Activated T-cell treated with anti-CD3 and anti-CD28 coated beads for 1 hour (primary cell): ENCODE measurements at places on chromosomes 13 and 19.
A peak's percentile ranks its signal among the peaks of the same experiment; 100 is the strongest.

DNA sequence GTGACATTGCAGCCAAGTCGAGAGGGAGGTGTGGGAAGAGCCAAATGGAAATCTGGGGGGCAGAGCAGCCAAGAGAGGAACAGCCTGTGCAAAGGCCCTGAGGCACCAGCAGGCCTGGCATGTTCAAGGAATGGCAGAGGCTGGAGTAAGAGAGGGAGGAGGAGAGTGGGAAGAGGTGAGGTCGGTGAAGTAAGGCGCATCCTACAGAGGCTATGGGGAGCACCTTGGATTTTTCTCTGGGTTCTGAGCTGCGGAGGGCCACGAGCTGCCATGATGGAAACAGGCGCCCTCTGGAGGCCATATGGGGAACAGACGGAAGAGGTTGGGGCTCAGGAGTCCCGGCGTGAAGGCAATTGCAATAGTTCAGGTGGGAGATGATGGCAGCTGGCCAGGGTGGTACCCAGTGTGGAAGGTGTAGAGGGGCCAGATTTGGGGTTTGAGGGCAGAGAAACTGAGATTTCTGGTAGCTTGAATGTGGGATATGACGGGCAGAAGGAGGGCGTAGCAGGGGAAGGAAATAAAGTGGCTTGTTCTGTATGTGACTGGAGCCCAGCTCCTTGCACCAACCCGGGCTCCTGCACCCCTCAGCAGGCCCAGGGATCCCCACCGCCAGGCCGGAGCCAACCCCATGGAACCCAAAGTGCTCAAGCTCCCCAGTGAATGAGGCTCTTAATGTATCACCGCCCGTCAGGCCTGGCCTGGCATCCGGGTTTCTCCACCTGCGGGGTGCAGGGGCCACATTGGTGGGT lies 20.5 kb upstream of the STRN4 start:
- peak; percentile 42 for DNase-seq

- DNase-seq, result no peak
Measured at GRCh38 chr13:84821261-84821660, 939.0 kb upstream of the SLITRK1 start.

- DNase-seq, result no peak
Measured at GRCh38 chr13:45299194-45299593, 41.8 kb downstream of the TPT1 start.

DNA sequence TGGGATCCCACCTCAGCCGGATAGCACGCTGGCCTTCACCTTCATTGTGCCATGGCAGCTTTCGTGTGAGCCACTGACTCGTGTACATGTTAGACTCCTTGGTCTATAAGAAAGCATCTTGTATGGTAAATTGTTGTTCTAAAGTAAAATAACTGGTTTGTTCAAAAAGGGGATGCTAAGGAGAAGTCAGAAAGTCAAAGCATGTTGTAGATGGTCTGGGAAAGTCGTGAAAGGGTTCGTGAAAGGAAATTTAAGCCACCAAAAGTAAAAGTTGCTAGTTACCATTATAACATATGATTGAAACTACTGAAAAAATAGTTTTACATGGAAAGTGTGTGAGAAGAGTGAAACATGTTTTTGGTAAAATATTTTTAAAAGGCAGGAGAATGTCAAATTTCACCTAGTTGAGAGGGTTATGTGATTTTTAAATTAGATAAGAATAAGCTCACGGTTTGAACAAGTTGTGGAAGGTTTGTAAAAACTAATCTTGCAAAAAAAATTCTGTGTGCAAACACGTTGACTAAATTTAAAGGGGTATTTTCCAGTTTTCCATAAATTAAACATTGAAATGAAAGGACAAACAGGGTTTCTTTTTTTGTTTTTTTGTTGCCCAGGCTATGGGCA lies 23.4 kb downstream of the DPRX start:
- DNase-seq, result no peak

- DNase-seq, result no peak
Measured at GRCh38 chr13:40456979-40457553, 209.4 kb downstream of the FOXO1 start.

GRCh38 chr19:19687090-19687489 lies 18.5 kb downstream of the ZNF101 start:
- DNase-seq, result no peak

DNA sequence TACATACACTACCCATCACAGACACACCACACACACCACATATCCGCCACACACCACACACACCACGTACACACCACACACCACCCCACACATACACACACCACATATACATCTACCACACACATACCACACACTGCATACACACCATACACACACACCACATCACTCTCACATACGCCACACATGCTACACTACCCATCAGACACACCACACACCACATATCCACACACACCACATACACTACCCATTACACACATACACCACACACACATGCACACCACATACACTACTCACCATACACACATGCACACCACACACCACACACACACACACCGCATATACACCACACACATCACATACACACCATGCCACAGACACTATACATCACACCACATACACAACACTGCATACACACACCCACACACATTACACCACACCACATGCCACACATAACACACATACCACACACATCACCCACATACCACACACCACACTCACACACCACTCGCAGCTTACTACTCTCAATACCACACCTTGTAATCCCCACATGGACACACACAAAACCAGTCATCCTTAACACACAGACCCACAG lies 9.5 kb downstream of the ERFL start:
- DNase-seq, result no peak

GRCh38 chr19:50500060-50500752 lies 10.8 kb downstream of the JOSD2 start:
- DNase-seq, result no peak

DNA sequence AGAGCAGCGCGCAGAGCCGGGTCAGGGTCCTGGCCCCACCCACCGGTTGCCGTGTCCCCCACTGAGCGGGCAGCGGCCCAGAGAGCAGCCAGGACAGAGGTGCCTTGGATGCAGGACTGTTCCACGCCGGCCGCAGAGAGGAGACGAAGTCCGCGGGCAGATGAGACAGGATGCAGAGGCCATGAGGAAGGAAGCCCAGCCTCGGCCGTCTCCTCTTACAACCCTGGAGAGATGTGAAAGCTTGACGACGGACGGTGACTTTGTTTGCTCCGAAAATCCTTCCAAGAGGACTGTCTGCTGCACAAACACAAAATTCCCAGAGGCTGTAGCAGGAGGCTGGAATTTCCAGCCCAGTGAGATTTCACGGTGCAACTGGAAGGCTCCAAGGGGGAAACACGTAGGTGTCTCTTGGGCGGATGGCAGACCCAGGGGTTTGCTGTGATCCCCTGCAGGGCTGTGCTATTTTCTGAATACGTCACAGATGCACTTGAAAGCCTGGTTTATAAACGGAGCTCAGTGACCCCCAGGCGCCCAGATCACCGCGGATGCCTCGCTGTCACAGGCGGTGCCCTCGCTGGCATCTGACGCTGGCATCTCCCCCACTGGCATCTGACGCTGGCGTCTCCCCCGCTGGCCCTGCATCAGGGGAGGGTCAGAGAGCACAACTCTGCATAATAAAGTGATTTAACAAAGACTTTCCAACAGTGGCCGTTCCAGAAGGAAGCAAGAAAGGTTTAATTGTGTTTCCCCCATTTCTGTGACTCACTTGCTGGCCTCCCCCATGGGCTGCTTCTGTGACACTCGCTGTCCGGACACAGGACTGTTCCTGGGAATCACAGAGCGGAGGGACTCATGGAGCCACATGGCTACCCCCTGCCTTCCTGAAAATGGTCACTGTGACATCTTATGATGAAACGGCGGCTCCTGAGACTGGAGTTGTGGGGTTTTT lies 62.0 kb upstream of the C13orf46 start:
- DNase-seq, result no peak

GRCh38 chr13:92830821-92831220 lies 395.8 kb upstream of the GPC6 start:
- DNase-seq, result no peak

- no peak for DNase-seq
Measured at GRCh38 chr13:50842251-50842989, 1.1 kb downstream of the DLEU7 start.

- DNase-seq, result no peak
Measured at GRCh38 chr19:38699027-38699346, 45.3 kb downstream of the CAPN12 start.

- no peak for DNase-seq
Measured at GRCh38 chr19:45217193-45217956, 27.8 kb downstream of the EXOC3L2 start.

- DNase-seq, result no peak
Measured at GRCh38 chr13:100460266-100460665, 128.3 kb downstream of the GGACT start.

DNA sequence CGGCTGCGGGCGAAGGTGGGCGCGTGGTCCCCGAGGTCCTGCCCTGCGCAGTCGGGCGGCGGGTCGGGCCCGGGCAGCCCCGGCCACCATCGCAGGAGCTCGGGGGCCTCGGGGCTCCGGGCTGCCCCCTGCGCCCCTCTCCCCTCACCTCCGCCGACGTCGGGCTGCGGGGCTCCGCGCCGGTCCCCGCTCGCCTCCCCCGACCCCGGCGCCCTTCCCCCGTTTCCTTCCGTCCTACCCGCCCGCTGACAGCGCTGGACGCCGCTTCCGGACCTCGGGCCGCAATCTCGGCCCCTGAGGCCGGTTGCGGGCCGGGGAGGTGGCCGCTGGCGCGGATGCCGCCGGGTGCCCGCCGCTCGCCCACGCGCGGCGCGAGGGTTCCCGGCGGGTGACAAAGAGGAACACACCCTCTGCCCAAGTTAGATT lies 720 bp downstream of the FARP1 start:
- DNase-seq, result no peak

GRCh38 chr13:30972888-30973377 lies 40.5 kb downstream of the TEX26 start:
- no peak for DNase-seq

DNA sequence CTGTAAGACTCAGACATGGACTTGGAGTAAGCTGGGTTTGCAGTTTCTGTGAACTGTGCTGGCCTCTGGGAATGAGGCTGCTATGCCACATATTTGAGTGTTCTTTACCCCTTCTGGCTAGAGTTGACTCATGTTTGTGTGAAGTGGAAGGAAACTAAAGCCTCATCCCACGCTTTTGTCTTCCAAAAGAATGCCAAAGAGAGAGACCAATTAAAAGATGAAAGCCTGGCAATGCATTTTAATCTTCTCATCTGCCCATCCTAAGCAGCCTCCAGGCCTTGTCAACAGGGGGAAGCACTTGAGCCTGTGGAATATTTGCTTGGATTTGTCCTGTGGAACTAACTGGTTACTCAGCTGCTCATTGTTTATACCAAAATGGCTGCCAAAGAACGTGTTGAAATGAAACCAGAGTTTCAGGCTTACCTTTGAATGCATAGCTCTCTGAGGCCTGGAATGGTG lies 49.1 kb downstream of the LMO7 start:
- no peak for DNase-seq

DNA sequence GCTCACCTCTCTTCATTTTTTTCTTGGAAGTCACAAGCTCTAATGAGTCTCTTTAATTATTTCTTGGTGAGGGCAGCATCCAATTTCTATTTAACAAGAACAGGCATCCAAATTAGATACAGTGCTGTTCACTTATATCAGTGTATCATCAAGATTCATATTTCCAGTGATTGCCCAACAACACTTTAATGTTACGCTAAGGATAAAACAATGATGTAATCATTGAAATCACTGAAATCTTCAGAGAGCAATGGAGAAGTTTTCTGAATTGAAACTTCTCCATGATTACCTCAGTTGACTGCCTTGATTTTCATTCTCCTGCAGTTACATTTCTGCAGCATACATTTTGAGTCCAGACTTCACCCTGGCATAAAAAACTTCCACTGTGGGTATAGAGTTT lies 17.1 kb upstream of the LRCH1 start:
- DNase-seq, result no peak

DNA sequence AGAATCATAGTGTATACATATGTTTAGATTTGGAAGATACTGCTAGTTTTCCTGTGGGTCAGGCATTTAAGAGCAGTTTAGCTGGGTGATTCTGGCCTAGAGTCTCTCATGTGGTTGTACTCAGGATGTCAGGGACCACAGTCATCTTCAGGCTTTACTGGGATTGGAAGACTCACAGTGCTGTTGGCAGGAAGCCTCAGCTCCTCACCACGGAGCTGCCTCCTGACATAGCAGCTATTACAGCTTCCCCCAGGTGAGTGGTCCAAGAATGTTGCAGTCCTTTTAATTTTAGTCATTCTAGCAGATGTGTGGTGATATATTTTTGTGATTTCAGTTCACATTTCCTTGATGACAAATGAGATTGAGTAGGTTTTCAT lies 16.9 kb upstream of the GPR18 start:
- no peak for DNase-seq

- no peak for DNase-seq
Measured at GRCh38 chr19:12922959-12923358, 3.9 kb upstream of the SYCE2 start.

DNA sequence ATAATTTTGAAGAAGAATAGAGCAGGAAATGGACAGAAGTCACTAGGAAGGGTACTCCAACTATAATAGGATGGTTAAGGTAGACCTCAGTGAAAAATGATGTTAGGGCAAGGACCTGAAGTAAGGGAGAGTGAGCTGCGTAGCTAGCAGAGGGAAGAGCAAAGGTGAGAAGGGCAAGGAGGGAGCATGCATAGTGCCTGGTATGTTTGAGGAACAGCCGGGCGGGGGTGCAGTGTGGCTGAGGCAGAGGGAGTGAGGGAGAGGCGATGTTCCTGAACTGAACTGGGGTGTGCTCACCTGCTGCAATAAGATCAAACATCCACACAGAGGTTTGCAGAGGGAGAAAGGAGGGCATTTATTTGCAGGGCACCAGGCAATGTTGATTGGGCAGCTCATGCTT lies 110.4 kb downstream of the DNAJC15 start:
- no peak for DNase-seq

DNA sequence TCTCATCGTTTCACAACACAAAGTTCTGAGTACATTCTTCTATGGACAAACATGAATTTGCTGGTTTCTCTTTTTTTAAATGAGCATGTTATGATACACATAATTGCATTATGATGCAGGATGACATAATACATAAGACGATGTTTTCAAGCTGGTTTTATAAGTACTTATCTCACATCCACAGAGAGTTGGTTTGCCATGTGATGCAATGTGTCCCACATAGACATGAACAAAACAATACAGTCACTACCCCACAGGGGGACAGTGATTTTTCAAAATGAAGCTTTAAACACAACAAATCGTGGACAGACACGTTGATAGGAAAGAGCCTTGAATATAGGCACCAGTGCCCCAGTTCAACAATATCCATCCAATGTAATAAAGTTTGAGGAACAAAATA lies 447.1 kb downstream of the KLF12 start:
- no peak for DNase-seq

DNA sequence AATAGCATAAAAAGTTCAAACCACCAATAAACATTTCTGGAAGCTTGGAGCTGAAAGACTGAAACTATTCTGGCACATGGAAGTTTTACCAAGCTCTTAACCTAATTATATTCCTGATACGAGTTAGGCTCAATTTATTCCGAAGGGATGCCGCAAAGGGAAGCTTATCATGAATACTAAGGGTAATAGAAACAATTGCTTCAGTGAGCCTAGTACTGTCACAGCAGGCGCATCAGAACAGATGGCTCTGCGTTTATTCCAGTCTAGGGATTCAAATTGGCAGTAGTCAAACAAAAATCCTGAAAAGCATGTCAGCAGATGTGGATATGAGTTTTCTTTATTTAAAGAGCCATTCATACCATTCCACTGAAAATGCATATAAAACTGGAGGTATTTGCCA lies 779.5 kb downstream of the GPC5 start:
- no peak for DNase-seq

GRCh38 chr19:46656541-46656940 lies 4.4 kb downstream of the DACT3 start:
- DNase-seq, result no peak

- no peak for DNase-seq
Measured at GRCh38 chr19:2275588-2276428, 6.2 kb downstream of the PEAK3 start.

- no peak for DNase-seq
Measured at GRCh38 chr13:49859560-49859959, 67.1 kb upstream of the KPNA3 start.
